ENCODE measurements at places on chromosomes 4 and X. TPM values are rescaled to one million over a fixed set of nuclear protein-coding genes. Genes with fewer than 3 reads are reported as not detected.

Gene ASB5
- 0.84 TPM for total RNA-seq

Gene TMPRSS11D
- total RNA-seq, result not detected

Gene CTAG1A
- total RNA-seq, result not detected

Gene TET2
- total RNA-seq, result 38.2 TPM

Gene PGAM4
- total RNA-seq, result not detected

Gene PPA2
- 96.4 TPM for total RNA-seq

Gene NUDT10
- 3.4 TPM for total RNA-seq

Gene AFM
- total RNA-seq, result 0.26 TPM

Gene LRIT3
- total RNA-seq, result 0.17 TPM

Gene CCDC149
- 13.2 TPM for total RNA-seq

Gene FHIP1A
- total RNA-seq, result 26.9 TPM

Gene PPP1R2C
- not detected for total RNA-seq

GRCh38 chr4:145520172-145520571 lies 38.5 kb downstream of the SMAD1 start:
- no peak overlapping the region for H3K4me3 ChIP-seq
- H3K27ac ChIP-seq, result no peak overlapping the region
- no peaks in the 10 kb centered on the region for H3K27me3 ChIP-seq
- H3K4me1 ChIP-seq, result peaks cover 1% of the 10 kb centered on the region
- DNase-seq, result no peak

DNA sequence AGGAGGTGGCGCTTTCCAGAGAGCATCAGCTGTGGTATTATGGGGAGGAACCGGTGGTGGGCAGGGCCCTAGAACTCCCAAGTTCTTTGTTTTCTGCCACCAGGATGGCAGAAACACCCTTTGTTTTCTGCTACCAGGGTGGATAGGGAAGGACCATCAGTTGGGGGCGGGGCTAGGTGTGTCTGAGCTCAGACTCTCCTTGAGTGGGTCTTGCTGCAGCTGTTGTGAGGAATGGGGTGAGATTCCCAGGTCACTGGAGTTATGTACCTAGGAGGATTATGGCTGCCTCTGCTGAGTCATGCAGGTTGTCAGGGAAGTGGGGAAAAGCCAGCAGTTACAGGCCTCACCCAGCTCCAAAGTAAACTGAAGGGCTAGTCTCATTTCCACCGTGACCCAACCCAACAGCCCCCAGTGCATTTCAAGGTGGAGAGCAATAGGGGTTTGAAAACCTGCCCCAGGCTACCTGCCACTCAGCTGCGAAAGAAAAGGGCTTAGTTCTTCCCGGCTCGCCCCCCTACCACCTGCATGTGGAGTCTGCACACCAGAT lies 167.8 kb upstream of the FAM241A start:
- H3K27me3 ChIP-seq, result no peaks in the 10 kb centered on the region
- no peaks in the 10 kb centered on the region for H3K4me1 ChIP-seq
- H3K27ac ChIP-seq, result no peak overlapping the region

DNA sequence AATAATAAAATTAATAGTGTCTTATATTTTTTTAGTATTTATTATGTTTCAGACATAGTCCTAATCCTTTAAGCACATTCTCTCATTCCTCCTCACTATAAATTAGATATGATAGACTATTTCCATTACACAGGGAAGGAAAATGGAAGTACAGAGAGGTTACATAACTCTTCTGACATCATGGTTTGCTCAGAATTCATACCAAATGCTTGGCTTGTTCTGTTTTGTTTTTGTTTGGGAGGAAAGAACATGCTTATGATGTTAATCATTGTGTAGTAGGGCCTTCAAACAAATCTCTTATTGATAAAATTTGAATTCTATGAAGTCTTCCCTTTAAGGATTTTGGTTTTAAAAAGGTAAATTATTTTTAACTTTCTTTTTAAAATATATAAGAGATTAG lies 59.5 kb downstream of the RXFP1 start:
- no peak overlapping the region for H3K4me3 ChIP-seq
- no peaks in the 10 kb centered on the region for H3K27me3 ChIP-seq
- no peak for DNase-seq
- H3K36me3 ChIP-seq, result no peaks in the 10 kb centered on the region
- no peak overlapping the region for H3K27ac ChIP-seq

DNA sequence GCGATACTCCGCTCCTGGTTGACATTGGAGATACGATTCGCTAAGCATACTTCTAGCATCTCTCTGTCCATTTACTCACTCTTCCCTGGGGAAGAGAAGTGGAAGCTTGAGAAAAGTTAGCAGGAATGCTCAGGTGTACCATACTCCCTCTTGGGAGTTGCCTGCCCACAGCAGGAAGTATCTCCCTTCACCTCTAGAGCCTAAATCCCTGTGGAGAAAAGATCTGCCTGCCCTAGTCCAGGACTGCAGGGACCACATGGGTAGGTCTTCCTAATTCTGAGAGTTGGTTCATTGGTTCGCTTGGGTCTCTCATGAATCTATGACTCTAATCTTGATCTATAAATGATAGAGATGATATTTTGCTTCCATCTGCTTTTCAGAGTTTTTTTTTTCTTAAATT lies 26.3 kb upstream of the MAPK10 start:
- H3K27ac ChIP-seq, result no peak overlapping the region
- no peak overlapping the region for H3K4me3 ChIP-seq
- H3K27me3 ChIP-seq, result peaks cover 2% of the 10 kb centered on the region
- DNase-seq, result no peak

- H3K27ac ChIP-seq, result no peak overlapping the region
- H3K27me3 ChIP-seq, result no peaks in the 10 kb centered on the region
- H3K36me3 ChIP-seq, result peaks cover 1% of the 10 kb centered on the region
- no peak overlapping the region for H3K4me3 ChIP-seq
- no peaks in the 10 kb centered on the region for H3K4me1 ChIP-seq
Observed at GRCh38 chr4:166301266-166301665, 428.2 kb downstream of the TLL1 start.

DNA sequence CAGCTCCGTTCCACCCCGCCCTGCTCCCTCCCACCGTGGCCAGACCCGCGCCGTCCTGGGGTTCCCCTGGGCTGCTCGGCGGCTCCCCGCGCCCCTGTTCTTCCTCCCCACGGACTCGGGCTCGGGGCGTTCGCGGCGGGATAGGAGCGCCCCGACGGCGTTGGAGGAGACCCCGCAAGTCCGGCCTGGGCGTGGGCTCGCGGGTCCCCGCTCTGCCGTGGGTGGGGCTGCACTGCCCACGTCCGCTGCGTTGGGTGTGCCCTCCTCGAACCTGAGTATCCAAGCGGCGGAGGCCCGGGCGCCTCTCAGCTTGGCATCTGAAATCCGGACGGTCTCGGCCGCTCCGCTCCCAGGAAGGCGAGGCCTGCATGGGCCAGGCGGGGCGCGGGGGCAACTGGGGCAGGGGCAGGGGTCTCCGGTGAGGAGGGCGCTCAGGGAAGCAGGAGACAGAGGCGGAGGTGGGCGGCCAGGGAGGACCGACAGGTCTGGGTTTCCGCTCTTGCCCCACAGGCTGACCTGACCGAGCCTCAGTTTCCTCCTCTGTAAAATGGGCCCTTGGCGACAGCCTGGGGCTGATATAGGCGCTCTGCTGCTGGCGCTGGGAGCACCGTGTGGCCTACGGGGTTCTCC lies 12.0 kb upstream of the NAT8L start:
- no peak overlapping the region for H3K4me3 ChIP-seq
- H3K4me1 ChIP-seq, result no peaks in the 10 kb centered on the region
- no peak for DNase-seq
- H3K36me3 ChIP-seq, result peaks cover 5% of the 10 kb centered on the region

GRCh38 chr4:114036426-114036825 lies 57.0 kb upstream of the ARSJ start:
- H3K27me3 ChIP-seq, result peaks cover 14% of the 10 kb centered on the region
- H3K4me3 ChIP-seq, result no peak overlapping the region
- no peak for DNase-seq
- no peak overlapping the region for H3K27ac ChIP-seq

- no peak for DNase-seq
- H3K36me3 ChIP-seq, result peaks cover 1% of the 10 kb centered on the region
- peaks cover 14% of the 10 kb centered on the region for H3K4me1 ChIP-seq
Observed at GRCh38 chr4:38785901-38786402, 3.2 kb upstream of the TLR10 start.

GRCh38 chrX:130145123-130145522 lies 20.5 kb downstream of the AIFM1 start:
- peaks cover 23% of the 10 kb centered on the region for H3K36me3 ChIP-seq
- no peak overlapping the region for H3K27ac ChIP-seq
- no peak for DNase-seq
- no peaks in the 10 kb centered on the region for H3K27me3 ChIP-seq
- H3K4me3 ChIP-seq, result no peak overlapping the region

DNA sequence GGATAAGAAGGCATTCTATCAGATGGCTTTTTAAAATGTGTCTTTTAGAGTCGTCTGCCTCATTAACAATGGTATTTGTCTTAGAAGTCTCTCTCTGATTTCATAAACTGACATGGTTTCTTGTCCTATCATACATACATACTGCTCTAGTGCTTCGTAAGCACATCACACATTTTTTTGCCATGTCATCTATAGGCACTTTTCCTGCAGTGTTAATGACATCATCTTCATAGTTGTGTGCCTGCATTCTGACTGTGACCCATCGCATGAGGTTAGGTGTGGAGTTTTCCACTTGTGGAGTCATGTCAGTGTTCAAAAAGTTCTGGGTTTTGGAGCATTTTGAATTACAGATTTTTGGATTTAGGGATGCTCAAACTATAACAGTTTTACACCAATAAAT lies 361.6 kb upstream of the SPOCK3 start:
- H3K36me3 ChIP-seq, result no peaks in the 10 kb centered on the region
- no peaks in the 10 kb centered on the region for H3K27me3 ChIP-seq
- no peak for DNase-seq
- H3K4me1 ChIP-seq, result no peaks in the 10 kb centered on the region

Data from progenitor cell of endocrine pancreas (in vitro differentiated cells).